ENCODE measurements at places on chromosomes 6 and 20.

GRCh38 chr6:32940656-32941213 is at the start of gene HLA-DMB:
Gene HLA-DMB, minus strand, starts transcription at chr6:32941028. Its CDS starts 221 bp downstream, at chr6:32940807.
- DNase-seq, result no peak

DNA sequence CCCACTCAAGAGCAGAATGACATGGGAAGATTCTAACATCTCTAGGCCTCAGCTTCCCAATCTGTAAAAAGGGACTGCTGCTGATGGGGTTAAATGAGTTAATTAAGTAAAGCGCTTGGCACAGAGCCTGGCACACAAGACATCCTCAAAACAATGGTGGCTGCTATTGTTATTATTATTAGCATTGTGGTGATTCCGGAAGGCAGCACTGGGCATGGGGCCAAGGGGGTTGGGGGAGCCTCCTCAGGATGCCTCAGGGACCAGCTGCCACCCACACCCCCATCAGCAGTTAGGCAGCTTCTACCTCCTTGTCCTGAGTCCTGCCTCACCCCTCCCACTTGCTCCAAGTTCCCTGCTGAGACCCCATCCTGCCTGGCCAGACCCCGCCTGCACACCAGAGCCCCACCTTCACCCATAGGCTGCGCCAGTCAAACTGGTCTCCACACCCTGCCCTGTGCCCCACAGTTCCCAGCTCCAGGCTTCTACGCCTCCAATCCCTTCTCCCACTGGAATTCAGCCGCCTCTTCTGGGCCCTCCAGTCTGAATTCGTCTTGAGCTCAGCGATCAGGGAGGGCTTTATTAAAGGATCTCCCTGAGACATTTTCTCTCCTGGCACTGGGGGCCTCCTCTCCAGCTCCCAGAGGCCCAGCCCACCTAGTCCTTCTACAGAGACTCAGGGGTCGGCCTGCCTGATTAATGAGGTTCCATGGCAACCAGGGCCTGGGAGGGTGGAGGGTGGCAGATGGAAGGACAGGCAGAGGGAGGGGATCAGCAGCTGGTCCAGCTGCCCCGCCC is 1.5 kb downstream of the E2F1 start:
- DNase-seq, result no peak

- peak; percentile 10 for DNase-seq
Observed at GRCh38 chr6:73657201-73657600, 3.4 kb upstream of the SLC17A5 start.

DNA sequence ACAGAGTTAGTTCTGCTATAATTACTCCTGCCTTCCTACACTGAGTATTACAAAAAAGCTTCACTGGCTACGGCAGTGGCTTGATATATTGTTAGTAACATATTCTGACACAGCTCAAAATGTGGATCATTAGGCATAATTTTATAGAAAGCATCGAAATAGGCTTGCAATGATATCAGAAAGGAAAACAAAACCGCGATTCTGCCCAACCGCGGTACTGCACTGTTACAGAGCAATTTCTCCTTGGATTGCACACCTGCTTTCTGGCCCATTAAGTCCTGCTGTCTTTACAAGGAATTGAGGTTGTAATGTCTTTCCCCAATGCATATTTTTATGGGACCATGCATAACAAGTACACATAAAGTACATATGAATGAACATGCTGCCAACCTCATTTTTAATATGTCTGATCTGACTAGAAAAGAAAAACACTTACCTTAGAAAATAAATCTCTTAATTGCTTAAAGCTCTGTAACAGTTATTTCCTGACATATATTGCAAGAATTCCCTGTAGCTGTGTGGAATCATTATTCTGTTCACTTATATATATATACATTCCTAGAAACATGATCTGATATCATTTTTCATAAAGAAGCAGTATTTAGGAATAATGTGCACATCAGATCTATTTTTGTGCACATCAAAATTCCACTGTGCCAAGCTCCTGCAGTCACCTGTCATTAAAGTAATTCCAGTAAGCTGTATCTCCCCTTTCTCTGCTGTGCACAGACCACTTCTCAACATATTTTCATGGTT is 763.9 kb downstream of the HACE1 start:
- no peak for DNase-seq

GRCh38 chr6:5653801-5654200 is 352.9 kb downstream of the NRN1 start:
- no peak for DNase-seq

DNA sequence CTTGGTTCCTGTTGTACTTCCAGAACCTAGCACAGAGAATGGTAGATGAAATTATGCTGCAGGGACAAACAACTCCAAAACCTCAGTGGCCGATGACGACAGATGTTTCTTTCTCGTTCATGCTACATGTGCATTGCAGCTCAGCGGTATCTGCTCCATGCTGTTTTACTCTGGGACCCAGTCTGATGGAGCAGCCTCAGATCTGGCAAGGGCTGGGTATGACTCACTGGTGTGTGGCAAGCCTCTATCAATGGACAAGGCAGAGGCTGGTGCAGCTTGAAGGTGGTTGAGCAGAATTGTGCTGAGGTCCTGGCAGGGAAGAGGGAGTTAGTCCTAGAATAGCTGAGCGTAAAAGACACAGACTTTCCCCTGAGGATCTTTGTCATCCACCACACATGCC is 10.3 kb upstream of the BLCAP start:
- DNase-seq, result no peak

DNA sequence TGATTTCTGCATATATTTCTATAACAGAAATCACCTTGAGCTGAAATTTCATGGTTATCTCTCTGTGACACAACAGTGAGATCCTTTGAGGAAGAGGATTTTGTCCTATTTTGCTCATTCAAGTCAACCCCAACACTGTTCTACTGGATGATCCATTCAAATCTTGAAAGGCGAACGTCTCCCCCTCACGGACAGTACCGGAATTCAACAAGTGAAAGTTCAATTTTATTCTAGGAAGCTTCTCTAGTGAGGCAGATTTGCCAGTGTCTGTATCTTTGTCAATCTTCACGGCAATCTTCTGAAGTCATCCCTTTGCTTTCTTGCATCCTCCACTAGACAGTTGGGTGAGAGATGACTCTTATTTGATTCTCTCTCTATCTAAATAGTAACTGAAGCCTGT is 91.7 kb upstream of the PDE7B start:
- DNase-seq, result no peak

DNA sequence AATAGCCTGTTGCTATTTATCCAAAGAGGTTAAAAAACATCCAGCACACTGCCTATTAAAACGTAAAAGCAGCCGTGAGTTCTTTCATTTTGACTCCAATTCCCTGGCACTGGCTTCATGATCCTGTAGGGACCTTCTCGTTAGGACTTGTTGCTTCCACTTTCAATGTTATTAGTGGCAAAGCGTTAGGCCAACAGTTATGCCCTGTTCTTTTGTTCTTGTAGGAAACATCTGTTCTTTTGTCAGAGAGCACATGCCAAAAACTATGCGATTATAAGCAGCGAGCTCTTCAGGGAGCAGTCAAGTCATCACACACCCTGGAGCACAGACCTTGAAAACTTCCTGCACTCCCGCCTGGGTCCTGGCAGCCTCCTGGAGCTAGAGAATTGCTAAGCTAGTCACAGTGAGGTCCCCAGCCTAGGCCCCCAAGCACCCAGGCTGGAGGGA is 609.5 kb upstream of the ARID1B start:
- DNase-seq, result no peak

- no peak for DNase-seq
Observed at GRCh38 chr6:148388521-148388920, 45.9 kb downstream of the SASH1 start.

- no peak for DNase-seq
Observed at GRCh38 chr6:140567466-140567865, 1193.0 kb upstream of the CITED2 start.

GRCh38 chr6:54817834-54818233 is 28.7 kb upstream of the FAM83B start:
- no peak for DNase-seq

- DNase-seq, result no peak
Observed at GRCh38 chr20:13046409-13046808, 37.6 kb downstream of the SPTLC3 start.

DNA sequence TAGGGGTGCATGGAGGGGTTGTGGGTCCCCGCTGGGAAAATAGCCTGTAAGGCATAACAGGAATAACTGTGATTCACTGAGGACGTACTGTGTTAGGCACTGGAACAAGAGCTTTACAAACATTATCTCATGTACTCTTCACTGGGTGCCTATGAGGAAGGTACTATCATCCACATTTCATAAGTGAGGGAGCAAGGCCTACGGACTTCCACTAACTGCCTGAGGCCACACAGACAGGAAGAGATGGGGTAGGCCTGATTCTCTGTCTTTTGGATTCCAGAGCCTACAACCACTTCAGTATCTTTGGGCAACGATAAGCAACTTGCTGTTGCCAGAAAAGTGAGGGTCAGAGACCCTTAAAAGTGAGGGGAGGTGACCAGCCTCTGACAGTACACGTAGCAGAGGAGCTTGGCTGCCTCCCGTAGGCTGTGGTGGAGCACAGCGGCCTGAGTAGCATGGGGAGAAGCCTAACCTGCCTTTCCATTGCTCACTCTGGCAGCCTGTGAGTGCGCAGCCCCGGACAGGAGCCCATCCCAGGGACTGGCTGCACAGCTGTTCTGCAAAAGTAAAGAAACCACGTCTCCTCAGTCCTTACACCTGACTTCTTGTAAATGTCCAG is 30.4 kb downstream of the PSMB1 start:
- DNase-seq, result no peak

DNA sequence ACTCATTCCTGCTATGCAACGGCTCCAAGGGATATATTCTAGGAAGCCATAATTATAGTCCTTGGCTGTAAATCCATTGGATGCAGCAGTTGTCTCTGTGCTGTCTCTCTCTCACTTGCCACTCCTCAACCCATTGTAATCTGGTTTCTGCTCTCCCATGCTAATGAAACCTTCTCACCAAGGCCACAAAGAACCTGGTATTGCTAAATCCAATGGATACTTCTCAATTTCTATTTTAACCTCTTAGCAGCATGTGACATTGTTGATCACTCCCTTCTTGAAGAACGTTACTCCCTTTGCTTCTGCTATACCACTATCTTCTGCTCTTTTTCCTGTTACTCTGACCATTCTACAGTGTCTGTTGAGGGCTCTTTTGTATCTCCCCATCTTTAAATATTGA is 39.8 kb upstream of the GCLC start:
- no peak for DNase-seq

DNA sequence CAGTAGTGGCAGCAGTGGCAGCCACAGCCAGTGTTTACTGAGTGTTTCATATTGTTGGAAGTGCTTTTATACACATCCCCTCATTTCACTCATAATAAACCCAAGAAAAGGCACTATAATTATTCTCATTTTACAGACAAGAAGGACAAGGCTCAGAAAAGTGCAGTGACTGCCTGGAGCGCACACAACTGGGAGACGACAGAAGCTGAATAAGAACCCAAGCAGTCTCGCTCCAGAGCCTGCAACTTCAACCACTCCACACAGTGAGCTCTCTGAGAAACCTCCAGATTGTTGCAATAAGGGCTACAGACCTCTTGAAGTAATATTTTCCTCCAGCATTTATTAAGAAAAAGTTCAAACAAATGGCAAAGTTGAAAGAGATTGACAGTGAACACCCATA is 76.9 kb downstream of the PLCG1 start:
- DNase-seq, result no peak

GRCh38 chr6:26468829-26469228 is 11.1 kb downstream of the BTN2A1 start:
- no peak for DNase-seq

DNA sequence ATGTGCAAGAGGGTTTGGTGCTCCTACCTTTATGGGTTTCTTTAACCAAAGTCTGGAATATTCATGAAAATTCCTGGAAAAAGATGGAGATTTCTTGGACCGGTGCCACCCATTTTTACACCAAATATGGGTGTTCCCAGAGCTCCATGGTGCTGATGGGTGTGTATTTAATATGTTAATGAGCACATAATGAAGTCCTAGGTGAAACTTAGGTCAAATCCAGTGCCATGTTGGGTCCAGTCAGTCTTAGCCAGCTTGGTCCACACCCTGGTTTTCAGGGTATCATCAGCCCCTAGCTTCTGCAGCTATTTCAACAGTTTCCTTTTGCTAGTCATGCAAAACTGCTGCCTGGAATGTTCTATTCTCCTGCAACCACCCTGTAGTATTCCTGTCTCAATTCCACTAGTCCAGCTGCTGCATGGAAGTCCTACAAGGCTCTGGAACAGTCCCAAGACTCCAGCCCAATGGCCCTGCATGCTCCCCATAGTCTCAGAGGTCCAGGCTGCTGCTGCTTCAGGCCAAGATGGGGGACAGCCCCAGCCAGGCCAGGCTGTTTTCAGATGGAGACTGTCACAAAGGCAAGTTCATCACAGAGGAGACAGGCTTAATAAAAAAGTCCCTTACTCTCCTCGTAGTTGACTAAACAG is 31.8 kb downstream of the CST9L start:
- no peak for DNase-seq

- DNase-seq, result no peak
Observed at GRCh38 chr6:46203391-46204177, 32.8 kb upstream of the ENPP5 start.

GRCh38 chr6:146741609-146742008 is 142.8 kb downstream of the ADGB start:
- no peak for DNase-seq

DNA sequence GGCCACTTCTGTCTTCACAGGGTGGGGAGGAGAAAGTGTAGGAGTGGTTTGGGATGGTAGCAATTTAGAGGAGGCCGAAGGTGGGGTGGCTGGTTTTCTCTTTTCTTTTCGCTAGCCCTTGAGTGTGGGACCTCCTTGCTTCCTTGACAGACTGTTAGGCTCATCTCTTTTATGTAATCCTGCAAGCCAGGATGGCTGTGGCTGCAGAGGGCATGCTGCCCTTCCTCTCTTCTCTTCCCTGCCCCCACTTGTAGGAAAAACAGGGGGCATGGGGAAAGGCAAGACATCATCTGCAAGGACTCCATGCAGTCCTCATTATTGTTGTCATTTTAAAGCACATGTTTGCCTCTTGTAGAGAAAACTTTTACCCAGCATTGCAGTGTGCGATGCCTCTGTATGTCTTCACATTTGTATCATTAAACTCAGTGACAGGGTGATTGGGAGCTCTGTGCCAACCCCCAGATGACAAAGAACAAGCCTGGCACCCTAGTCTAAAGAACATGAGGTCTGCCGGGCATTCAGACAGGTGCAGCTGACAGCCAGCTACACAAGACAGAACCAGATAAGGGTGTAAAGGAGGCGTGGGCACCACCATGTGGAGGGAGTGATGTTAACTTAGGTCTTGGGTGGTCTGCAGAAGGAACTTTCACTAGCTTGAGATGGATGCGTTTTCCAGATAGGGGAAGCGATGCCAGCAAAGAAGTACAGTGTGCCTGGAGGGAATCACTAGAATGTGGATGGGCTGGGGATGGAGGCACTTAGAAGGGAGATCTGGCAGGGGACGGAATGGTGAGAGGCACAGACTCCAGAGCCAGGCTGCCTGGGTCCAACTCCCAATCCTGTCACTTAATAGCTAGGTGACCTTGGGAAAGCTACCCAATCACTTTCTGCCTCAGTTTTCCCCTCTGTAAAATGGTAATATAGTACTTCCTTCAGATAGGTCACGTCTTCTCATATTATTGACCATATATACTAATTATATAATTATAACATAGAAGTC is 207.6 kb downstream of the TBC1D7 start:
- no peak for DNase-seq

Measured in stimulated activated CD4-positive, alpha-beta T cell treated with anti-CD3 and anti-CD28 coated beads, TNF-alpha, amount 100 ng/mL, for 48 hours (primary cell).